ENCODE measurements at places on chromosomes 13 and 19. TPM values are rescaled to one million over a fixed set of nuclear protein-coding genes. Genes with fewer than 3 reads are reported as not detected.

DNA sequence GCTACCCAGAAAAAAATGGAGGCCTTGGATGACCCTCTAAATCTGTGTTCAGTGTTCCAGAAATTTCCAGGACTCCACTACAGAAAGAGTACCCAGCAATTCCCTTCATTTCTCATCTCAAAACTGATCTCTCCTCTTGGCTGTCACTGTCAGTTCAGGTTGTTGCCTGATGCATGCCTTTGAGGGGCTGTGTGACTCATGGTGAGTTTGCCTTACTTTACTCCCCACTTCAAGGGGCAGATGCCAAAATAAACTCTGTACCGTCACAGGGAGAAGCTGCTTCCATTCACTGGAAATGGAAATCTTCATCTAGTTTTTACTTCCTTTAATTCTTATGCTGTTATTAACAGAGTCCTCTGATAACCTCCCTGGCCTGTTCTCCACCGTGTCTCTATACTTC lies 1075.0 kb downstream of the DIAPH3 start:
- no peak for DNase-seq

DNA sequence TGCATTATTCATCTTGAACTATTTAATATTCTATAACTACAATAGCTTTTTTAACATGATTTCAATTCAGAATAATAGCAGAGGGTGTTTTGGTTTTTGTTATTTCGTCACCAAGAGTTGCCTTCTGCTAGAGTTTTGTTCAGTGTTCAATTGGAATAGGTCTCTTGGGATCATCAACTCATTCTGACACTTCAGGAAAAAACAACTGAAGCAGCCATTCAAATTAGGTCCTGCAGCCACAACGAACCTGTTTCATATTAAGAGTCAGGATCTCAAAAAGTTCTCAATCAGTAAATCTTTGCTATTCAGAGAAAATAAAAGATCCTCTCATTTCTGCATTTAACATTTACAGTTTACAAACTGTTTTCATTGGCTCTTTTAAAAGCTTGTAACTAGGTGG lies 2.4 kb upstream of the CHAMP1 start:
- DNase-seq, result no peak

DNA sequence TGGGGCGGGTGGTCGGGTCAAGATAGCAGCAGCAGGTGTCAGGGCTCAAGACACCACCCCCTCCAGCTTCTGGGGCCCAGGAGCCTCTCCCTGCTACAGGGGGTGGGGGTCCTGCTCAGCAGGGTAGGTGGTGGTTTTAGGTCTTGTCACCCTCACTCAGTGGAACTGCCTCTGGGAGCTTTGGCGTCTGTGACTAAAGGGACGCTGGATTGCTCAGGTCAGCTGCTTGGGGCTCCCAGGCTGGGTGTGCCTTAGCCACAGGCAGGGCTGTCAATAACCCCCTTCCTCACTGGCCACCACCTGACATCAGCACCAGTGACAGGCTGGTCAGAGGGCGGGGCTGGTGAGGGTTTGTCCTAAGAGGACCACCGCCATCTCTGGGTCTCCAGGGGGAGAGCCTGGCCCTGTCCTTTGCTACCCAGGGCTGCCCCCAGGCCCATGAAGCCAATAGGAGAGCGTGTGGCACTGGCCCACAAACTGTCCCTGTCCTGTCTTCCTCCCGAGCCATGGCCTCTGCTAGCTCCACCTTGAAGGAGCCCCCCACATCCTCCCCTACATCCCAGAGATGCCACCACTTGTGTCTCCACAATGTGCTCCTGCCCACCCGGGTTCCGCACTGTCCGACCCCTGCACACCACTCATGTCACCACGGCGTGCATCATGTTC lies 36.4 kb downstream of the MAU2 start:
- no peak for DNase-seq

DNA sequence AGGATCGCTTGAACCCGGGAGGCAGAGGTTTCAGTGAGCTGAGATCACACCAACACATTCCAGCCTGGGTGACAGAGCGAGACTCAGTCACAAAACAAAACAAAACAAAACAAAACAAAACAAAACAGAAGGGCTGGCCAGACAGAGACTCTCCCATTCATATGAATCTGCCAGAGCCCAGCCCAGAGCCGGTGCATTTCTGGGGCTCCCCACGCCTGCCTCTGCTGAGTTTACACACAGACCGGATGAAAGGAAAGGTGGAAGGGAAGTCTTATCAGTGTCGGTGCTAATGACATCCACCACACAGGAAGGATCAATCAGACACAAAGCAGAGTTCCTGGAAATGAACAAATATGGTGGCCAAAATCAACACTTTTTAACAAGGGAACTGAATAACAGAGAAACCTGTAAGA lies 6.8 kb downstream of the TRAPPC6A start:
- DNase-seq, result no peak

- DNase-seq, result no peak
These were observed 263.7 kb downstream of the KCTD12 start for GRCh38 chr13:76622315-76623040.

- no peak for DNase-seq
These were observed 28.5 kb downstream of the EXOC3L2 start for GRCh38 chr19:45216667-45217066.

GRCh38 chr19:11541238-11541637 lies 2.6 kb downstream of the CNN1 start:
- DNase-seq, result no peak

DNA sequence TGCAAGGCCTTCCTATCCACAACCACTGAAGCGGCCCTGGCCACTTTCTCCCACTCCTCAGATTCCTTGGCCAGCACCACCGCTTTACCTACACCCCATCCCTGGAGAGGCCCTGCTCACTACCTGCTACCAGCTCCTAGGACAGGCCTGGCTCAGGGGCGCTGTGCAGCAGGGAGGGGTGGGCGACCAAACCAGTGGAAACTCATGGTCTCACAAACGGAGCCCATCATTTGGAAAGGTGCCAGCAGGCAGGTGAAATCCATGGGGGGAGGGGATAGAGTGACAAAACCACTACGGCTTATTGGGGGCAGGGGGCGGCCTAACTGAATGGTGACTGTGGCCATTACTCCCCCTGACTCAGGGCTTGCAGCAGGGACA lies 27.6 kb downstream of the C19orf47 start:
- no peak for DNase-seq

DNA sequence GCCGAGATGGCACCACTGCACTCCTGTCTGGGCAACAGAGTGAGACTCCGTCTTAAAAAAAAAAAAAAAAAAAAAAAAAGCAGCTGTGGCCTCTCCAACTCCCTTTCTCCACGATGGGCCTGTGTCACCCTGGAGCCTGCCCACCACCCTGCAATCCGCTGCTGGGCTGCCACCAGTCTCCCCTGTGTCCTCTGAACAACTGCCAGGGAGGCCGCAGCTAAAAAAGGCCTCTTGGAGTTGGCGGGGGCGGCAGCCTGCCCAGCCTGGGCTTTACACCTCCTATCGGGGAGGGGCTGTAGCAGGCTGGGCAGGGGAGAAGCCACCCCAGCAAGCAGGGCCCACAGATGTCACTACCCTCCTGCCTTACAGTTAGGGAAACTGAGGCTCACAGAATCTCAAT lies 3.5 kb downstream of the CDC37 start:
- no peak for DNase-seq

- no peak for DNase-seq
These were observed 13.0 kb upstream of the ALOX5AP start for GRCh38 chr13:30722361-30722760.

- no peak for DNase-seq
These were observed 11.9 kb downstream of the APC2 start for GRCh38 chr19:1461862-1462261.

DNA sequence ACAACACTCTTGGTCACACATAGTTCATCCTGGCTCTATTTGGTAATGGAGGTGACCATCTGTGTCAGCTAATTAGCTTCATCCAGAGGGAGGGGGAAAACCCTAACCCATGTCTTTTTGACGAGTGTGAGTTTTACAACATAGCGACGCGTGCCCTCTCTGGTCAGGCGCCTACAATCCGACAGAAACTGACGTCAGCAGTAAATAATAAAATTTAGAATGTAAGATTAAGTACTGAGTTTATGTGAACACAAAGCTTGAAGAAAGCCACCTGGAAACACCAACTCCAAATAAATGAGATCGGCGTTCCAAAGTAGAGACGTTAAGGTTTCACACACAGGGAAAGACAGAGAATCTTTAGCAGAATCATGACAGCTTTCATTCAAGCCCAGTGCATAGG lies 1.8 kb upstream of the ZNF83 start:
- no peak for DNase-seq

GRCh38 chr13:110063490-110064421 lies 243.2 kb downstream of the COL4A1 start:
- no peak for DNase-seq

DNA sequence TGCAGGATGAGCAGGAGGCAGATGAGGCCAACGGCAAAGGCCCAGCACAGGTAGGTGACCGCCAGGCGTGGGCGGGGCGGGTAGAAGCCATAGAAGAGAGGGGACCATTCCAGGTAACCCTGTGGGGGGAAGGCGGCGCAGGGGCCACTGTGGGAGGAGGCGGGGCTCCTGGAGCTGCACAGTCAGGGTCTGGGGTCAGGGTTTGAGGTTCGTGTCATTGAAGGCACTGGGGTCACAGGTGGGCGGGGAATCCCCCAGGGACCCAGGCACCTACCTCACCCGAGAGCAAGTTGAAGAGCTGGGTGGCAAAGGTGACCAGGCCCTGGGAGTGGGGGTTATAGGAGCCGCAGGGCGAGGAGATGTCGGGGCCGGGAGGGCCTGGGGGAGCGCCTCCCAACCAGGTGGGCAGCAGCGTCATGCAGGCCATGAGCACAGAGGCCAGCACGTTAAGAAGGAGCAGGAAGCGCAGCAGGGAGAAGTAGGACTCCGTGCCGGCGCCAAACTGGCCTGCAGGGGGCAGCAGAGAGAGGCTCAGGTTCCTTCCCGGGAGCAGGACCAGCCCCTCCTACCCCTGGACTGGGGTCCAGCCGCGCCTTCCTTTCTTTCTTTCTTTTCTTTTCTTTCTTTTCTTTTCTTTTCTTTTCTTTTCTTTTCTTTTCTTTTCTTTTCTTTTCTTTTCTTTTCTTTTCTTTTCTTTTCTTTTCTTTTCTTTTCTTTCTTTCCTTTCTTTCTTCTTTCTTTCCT lies 4.6 kb downstream of the TMC4 start:
- peak; percentile 98 for DNase-seq

GRCh38 chr13:95553581-95554385 lies 1.3 kb downstream of the CLDN10 start:
- DNase-seq, result peak; percentile 73

- peak; percentile 74 for DNase-seq
These were observed 169.7 kb downstream of the KLF5 start for GRCh38 chr13:73228546-73228945.

DNA sequence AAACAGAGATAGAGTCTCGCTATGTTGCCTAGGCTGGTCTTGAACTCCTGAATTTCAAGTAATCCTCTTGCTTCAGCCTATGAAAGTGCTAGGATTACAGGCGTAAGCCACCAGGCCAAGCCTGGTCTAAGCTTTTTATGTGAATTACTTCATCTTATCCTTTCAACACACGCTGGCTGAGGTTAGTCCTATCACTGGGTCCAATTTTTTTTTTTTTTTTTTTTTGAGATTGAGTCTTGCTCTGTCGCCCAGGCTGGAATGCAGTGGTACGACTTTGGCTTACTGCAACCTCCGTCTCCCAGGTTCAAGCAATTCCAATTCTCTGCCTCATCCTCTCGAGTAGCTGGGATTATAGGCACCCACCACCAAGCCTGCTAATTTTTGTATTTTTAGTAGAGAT lies 10.4 kb downstream of the MYO1F start:
- DNase-seq, result no peak

DNA sequence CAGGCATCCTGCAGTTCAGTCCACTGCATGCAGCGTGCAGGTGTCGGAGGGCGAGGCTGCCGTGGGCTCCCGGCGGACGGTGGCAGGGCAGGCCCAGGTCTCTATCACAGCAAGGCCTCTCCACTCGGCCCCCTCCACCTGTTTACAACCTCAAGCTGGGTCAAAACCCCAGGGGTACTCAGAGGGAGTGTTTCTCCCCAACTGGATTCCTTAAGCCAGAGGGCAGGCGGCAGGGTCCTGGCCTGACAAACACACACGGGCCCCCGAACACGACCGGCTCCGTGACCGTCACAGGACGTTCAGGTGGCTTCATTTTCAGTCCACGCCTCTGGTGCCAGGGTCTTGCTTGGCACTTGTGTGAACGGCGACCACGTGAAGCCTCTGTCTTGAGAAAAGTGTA lies 23.5 kb downstream of the RASA3 start:
- DNase-seq, result no peak

Gene MISP
- total RNA-seq, result 211 TPM

Gene NFIC
- total RNA-seq, result 34.2 TPM

Gene ERICH6B
- total RNA-seq, result not detected

Gene SPACA4
- total RNA-seq, result 3.4 TPM

Gene ZNF625
- total RNA-seq, result not detected

Gene SLITRK5
- total RNA-seq, result not detected

Gene ZNF837
- 8.3 TPM for total RNA-seq

Gene CFAP97D2
- not detected for total RNA-seq

Gene ZNF208
- not detected for total RNA-seq

Gene SEMA6B
- 0.84 TPM for total RNA-seq

Gene CIC
- 42.1 TPM for total RNA-seq

Gene C19orf38
- not detected for total RNA-seq

Gene KDM4B
- total RNA-seq, result 7.8 TPM

Gene PSG1
- not detected for total RNA-seq

Gene CCDC8
- not detected for total RNA-seq

Gene SIN3B
- total RNA-seq, result 23.8 TPM

Gene SLC7A9
- total RNA-seq, result 0.60 TPM
